ENCODE measurements at places on chromosomes 7 and 10.

DNA sequence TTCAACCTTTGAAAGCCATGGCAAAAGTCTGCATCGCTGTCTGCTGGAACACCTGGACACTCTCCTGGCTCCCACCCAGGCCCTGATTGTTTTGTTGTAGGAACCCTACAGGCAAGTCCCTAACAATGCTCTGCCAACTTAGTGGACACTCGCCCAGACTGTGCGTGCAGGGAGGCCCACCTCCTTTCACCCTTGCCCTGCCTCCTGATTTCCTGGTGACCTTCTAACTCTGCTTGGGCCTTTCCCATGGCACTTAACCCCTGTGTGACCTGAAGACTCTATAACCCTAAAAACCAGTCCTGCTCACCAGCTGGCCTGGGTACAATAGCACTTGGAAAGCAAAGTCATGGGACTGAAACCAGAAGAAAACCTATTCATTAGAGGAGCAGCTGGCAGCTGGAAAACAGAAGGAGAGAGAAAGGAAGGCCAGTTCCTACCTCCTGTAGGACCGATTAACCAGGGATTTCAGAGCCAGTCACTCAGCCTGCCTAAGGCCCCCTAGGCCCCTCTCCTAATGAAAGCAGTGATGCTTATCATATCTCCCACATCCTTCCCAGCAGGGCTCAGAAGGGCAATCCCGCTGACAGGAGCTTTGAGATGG is 82.7 kb upstream of the KMT2E start:
- DNase-seq = peak; percentile 23

DNA sequence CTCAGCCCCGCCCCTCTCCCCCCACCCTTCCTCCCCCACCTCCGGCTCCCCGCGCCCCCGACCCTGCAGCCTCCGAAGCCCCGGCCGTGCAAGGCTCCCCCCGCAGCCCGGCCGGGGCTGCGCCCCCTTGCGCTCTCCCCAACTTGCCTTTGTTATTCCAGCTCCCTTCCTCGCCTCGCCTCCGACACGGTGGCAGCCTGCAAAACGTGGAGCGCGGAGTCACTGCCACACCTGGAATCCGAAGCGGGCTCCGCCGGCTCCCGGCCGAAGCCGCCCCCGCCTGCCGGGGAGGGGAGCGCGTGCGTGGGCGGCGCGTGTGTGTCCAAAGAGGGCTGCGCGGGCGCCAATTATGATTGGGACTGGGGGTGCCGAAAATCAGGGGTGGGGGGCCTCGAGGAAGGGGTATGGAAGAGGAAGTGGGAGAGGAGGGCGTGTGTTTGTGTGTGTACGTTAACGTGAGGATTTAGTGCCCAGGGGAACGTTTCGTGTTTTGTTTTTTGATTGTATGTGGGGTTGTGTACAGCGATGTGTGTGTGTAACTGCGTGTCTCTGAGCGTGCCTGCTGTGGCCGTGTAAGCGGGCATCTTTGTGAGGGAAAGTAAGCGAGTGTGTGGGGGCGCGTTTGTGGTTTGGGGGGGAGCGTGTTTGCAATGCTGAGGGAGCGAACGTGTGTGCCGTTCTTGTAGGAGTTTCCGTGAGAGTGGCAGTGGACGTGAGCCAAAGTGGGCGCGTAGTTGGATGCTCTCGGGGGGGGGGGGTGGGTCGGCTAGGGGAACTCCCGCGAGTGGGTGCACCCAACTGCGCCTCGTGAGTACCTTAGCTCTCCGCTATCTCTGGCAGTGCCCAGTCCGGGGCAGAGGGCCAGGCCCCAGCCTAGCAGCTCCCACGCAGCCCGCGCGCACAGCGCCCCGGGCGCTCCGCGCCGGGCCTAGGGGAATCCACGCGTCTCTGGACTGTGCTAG is 1.2 kb upstream of the ZMIZ1 start:
- DNase-seq = peak; percentile 65

GRCh38 chr10:10630782-10631181 is 386.9 kb upstream of the CELF2 start:
- DNase-seq = no peak

GRCh38 chr7:101519324-101520023 is 109.6 kb downstream of the MYL10 start:
- DNase-seq = no peak

DNA sequence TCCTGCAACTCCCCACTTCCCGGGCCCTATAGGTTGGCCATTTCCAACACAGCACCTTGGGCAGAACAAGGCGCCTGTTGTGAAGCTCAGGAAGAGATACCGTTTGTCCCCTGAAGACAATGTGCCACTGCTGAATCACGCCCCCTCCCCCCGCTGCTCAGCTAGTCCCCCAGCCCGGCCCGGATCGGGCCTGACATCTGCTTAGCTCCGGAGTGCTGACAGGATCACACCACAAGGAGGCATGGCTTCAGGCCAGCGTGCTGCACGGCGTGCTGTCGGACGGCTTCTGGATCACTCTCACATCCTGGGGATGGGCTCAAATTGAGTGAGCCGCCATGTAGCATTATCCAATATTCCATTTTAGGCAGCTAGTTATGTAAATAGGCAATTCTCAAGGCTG is 62.1 kb upstream of the EFCAB10 start:
- no peak for DNase-seq

- DNase-seq = no peak
Observed at GRCh38 chr10:78313048-78313381, 279.4 kb downstream of the RPS24 start.

GRCh38 chr10:48611133-48611532 is 6.3 kb upstream of the ARHGAP22 start:
- no peak for DNase-seq

- DNase-seq = no peak
Observed at GRCh38 chr10:116918583-116918982, 69.3 kb downstream of the ENO4 start.

- no peak for DNase-seq
Observed at GRCh38 chr10:75418293-75418692, 13.1 kb upstream of the LRMDA start.

GRCh38 chr7:14258441-14258840 is 269.0 kb upstream of the ETV1 start:
- no peak for DNase-seq

GRCh38 chr10:11869743-11870460 is 46.7 kb downstream of the PROSER2 start:
- no peak for DNase-seq

GRCh38 chr10:88346144-88346977 is 236.8 kb downstream of the RNLS start:
- DNase-seq = no peak

- DNase-seq = no peak
Observed at GRCh38 chr10:6769704-6770417, 189.8 kb upstream of the PRKCQ start.

Measured in COR-L47 (cell line).